Spleen (tissue), 13 donors: ENCODE measurements at places on chromosomes 3 and 15. TPM values are rescaled to one million over a fixed set of nuclear protein-coding genes. Genes with fewer than 3 reads are reported as not detected.
A peak's percentile ranks its signal among the peaks of the same experiment; 100 is the strongest.

DNA sequence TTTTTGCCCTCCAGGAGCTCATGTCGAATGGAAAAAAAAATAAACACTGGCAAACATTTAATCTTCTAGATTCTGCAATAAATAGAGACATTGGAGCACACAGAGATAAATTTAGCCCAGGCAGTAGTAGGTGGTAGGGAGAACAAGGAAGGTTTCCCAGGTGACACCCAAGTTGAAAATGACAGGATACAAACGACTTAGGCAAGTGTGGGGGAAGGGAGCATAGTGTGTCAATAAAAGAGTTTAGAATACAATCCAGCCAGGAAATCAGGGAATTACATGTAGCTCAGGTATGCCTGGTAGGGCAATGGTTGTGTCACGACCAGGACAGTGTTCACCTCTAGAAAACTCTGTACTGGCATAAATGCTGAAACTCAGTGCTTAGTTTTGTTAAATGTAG, 364.6 kb upstream of the AGTR1 start:
- no peaks in the 10 kb centered on the region for H3K27me3 ChIP-seq
- H3K4me1 ChIP-seq = no peaks in the 10 kb centered on the region
- no peak overlapping the region for H3K4me3 ChIP-seq
- H3K27ac ChIP-seq = no peak overlapping the region

- H3K4me3 ChIP-seq = no peak overlapping the region
- DNase-seq = no peak
- no peak overlapping the region for H3K27ac ChIP-seq
- no peaks in the 10 kb centered on the region for H3K36me3 ChIP-seq
- no peaks in the 10 kb centered on the region for H3K27me3 ChIP-seq
These were observed 50.8 kb upstream of the PPARG start for GRCh38 chr3:12237912-12238650.

DNA sequence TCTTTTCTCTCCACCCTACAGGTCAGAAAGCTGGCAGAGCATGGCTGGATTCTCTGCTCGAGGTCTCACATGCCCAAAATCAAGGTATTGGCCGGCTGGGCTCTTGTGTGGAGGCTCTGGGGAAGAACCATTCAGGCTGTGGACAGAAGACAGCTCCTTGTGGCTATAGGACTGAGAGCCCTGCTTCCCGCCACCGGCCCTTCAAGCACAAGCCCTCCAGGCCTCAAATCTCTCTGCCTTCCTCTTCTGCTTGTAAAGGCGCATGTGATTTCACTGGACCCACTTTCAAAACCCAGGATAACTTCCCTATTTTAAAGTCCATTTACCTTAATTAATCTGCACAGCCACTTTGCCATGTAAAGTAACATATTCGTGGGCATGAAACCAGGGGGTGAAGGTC, 36.2 kb upstream of the MGLL start:
- no peak overlapping the region for H3K27ac ChIP-seq
- no peaks in the 10 kb centered on the region for H3K36me3 ChIP-seq
- H3K4me1 ChIP-seq = no peaks in the 10 kb centered on the region
- no peak overlapping the region for H3K4me3 ChIP-seq
- DNase-seq = no peak

- peaks cover 77% of the 10 kb centered on the region for H3K4me1 ChIP-seq
- H3K27ac ChIP-seq = peak within 1 kb of the TSS; percentile 82
- no peaks in the 10 kb centered on the region for H3K27me3 ChIP-seq
- no peaks in the 10 kb centered on the region for H3K36me3 ChIP-seq
These were observed at the start of gene ANKRD28 for GRCh38 chr3:15797642-15798303. ANKRD28 (minus strand) TSS chr3:15797979; CDS start chr3:15796521, 1,458 bp downstream.

GRCh38 chr15:80317389-80318182, 65.6 kb upstream of the CTXND1 start:
- H3K4me1 ChIP-seq = no peaks in the 10 kb centered on the region
- no peak overlapping the region for H3K27ac ChIP-seq
- no peak for DNase-seq
- H3K4me3 ChIP-seq = no peak overlapping the region

DNA sequence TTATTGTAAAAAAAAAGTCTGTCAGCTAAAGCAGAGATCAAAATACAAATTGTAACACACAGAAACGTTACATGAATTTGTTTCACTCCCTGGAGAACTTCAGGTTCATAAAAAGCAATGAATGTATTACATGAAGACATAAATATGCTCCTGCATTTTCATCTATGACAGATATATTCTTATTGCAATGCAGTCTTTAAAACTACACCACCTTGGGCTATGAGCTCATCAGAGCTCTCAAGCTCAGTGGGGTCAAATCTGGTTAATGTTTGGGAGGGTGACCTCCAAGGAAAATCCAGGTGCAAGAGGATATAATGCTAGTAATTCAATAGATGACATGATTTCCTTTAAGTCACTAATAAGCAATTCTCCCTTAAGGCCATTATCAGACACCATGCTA, 606.8 kb downstream of the EPHA3 start:
- H3K27ac ChIP-seq = no peak overlapping the region
- no peak for DNase-seq
- H3K27me3 ChIP-seq = no peaks in the 10 kb centered on the region
- no peak overlapping the region for H3K4me3 ChIP-seq

- no peak for DNase-seq
- no peaks in the 10 kb centered on the region for H3K4me1 ChIP-seq
- no peak overlapping the region for H3K4me3 ChIP-seq
- H3K36me3 ChIP-seq = no peaks in the 10 kb centered on the region
- no peaks in the 10 kb centered on the region for H3K27me3 ChIP-seq
- H3K27ac ChIP-seq = no peak overlapping the region
These were observed 433.6 kb upstream of the DPH6 start for GRCh38 chr15:35979608-35980007.

- DNase-seq = no peak
- no peak overlapping the region for H3K27ac ChIP-seq
- no peak overlapping the region for H3K4me3 ChIP-seq
These were observed 429.7 kb upstream of the RASGRP1 start for GRCh38 chr15:38994310-38994709.

GRCh38 chr3:62467966-62468722, 94.8 kb upstream of the FEZF2 start:
- no peaks in the 10 kb centered on the region for H3K4me1 ChIP-seq
- H3K27ac ChIP-seq = no peak overlapping the region
- DNase-seq = no peak
- H3K27me3 ChIP-seq = no peaks in the 10 kb centered on the region
- H3K36me3 ChIP-seq = no peaks in the 10 kb centered on the region

DNA sequence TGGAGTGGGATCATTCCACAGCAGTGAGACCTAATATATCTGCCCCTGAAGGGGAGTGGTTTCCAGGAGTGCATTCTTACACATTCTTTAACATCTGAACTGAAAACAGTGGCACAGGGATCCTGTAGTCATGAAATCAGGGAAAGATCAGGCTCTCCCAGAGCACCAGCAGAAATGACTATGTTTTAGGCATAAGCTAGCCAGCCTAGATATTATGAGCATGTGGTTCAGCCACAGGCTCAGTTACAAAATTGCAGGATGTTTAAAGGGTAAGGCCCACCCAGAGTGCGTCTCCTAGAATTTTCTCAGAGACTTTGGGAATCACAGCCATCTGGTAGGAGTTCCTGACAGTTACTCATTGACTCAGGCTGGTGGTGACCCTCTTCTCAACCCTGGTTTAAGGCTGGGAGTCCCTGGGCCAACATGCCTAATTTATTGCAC, 20.9 kb downstream of the FSTL1 start:
- H3K27ac ChIP-seq = no peak overlapping the region
- DNase-seq = no peak
- no peaks in the 10 kb centered on the region for H3K27me3 ChIP-seq
- no peak overlapping the region for H3K4me3 ChIP-seq
- no peaks in the 10 kb centered on the region for H3K36me3 ChIP-seq

DNA sequence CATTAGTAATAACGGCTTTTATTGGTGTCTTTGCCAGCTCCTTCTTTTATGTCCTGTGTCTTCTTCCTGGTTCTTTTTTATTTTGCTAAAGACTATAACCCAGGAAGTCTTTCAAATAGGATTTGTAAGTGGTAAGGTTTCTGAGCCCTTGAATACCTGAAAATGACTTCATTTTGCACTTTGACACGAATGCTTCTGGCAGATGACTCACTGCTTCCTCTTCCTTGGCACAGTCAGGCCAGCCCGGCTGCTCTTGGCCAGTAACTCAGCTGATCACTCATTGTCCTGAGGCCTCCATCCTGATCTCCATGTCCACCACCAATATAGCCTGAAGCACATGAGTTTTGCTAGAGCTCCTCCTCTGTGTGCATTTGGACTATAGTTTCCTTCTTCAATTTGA, 48.7 kb upstream of the NR2E3 start:
- H3K27ac ChIP-seq = no peak overlapping the region
- H3K36me3 ChIP-seq = no peaks in the 10 kb centered on the region
- no peak for DNase-seq
- H3K27me3 ChIP-seq = no peaks in the 10 kb centered on the region

- H3K27ac ChIP-seq = no peak overlapping the region
- H3K27me3 ChIP-seq = no peaks in the 10 kb centered on the region
- no peak for DNase-seq
- H3K4me3 ChIP-seq = no peak overlapping the region
- no peaks in the 10 kb centered on the region for H3K4me1 ChIP-seq
These were observed 42.2 kb downstream of the SPSB4 start for GRCh38 chr3:141093397-141093796.

The SERPINI2 gene
- not detected for total RNA-seq

The FBLN2 gene
- total RNA-seq = 17.4 TPM

The PRR20G gene
- total RNA-seq = not detected

- no peaks in the 10 kb centered on the region for H3K36me3 ChIP-seq
- H3K27ac ChIP-seq = no peak overlapping the region
- H3K4me3 ChIP-seq = no peak overlapping the region
- no peaks in the 10 kb centered on the region for H3K4me1 ChIP-seq
- DNase-seq = no peak
- no peaks in the 10 kb centered on the region for H3K27me3 ChIP-seq
These were observed 29.6 kb upstream of the RAD18 start for GRCh38 chr3:8992854-8993253.

- no peak for DNase-seq
- peak overlapping the region; percentile 18 for H3K27ac ChIP-seq
- H3K27me3 ChIP-seq = no peaks in the 10 kb centered on the region
These were observed 1.4 kb downstream of the PTH1R start for GRCh38 chr3:46878781-46879436.

GRCh38 chr15:70101459-70102113, 3.9 kb upstream of the TLE3 start:
- H3K4me3 ChIP-seq = no peak overlapping the region
- peak overlapping the region; percentile 98 for H3K27ac ChIP-seq
- no peaks in the 10 kb centered on the region for H3K27me3 ChIP-seq
- H3K4me1 ChIP-seq = peaks cover 34% of the 10 kb centered on the region

DNA sequence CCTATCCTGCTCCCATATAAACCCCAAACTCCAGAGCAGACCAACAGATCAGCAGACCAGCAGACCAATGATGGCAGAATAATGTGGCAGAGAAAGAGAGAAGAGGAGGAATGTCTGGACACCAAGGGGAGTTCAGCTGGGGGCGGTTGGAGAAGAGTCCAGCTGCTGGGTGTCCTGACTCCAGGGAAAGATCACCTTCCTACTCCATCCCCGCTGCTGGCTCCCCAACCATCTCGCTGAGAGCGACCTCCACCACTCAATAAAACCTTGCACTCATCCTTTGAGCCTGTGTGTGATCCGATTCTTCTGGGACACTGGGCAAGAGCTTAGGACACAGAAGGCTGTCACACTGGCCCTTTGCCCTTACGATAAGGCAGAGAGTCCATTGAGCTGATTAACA, 12.8 kb upstream of the PLAAT1 start:
- H3K36me3 ChIP-seq = no peaks in the 10 kb centered on the region
- H3K4me3 ChIP-seq = no peak overlapping the region
- no peaks in the 10 kb centered on the region for H3K4me1 ChIP-seq
- peak; percentile 61 for DNase-seq
- H3K27ac ChIP-seq = no peak overlapping the region

The C3orf85 gene
- total RNA-seq = not detected

DNA sequence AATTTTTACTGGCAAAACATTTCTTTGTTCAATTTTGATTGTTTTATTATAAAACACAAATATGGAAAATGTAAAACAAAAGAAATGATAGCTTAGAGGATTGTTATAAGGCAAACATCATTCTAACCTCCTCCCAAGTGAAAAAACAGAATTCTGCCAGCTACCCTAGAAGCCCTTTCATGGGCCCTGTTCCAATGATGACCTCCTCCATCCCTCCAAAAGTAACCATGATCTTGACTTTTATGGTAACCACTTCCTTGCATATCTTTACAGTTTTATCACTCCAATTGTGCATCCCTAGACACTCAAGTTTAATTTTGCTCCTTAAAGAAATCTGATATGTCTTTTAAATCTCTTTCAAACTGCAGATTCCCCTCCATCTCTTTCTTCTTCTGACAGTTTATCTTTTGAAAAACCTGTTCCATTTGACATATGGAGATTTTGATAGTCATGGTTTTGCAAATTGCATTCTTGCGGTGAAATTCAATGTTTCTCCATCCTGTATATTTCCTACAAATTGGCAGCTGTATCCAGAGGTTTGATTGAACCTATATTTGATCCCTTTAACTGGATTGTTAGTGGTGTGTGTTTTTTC, 27.0 kb upstream of the TNFAIP8L3 start:
- H3K4me1 ChIP-seq = no peaks in the 10 kb centered on the region
- no peak for DNase-seq
- no peak overlapping the region for H3K27ac ChIP-seq
- H3K4me3 ChIP-seq = no peak overlapping the region
- no peaks in the 10 kb centered on the region for H3K27me3 ChIP-seq

GRCh38 chr3:31067004-31067403, 172.5 kb upstream of the GADL1 start:
- no peak overlapping the region for H3K27ac ChIP-seq
- H3K36me3 ChIP-seq = no peaks in the 10 kb centered on the region
- no peak overlapping the region for H3K4me3 ChIP-seq

DNA sequence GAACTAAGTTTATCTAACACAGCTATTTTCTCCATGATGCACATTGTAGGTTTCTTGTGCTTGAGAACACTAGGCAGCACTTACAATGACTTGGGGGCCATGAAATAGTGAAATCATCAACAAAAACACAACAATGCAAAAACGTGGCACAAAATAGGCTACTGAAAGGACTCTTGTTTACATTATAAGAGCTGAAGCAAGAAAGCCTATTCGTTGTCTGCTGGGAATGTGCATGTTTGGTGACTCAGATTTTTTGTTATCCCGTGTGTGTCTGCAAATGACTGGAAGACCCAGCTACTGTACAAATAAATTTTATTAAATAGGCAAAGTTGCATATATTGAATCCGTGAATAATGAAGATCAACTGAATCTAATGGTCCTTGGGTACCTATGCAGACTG, 85.0 kb downstream of the TCF12 start:
- H3K27ac ChIP-seq = no peak overlapping the region
- no peaks in the 10 kb centered on the region for H3K36me3 ChIP-seq
- H3K27me3 ChIP-seq = no peaks in the 10 kb centered on the region
- no peak overlapping the region for H3K4me3 ChIP-seq
